Esophagus squamous epithelium (tissue), 5 donors: ENCODE measurements at places on chromosomes 2 and 18.

- no peak for DNase-seq
These were observed 117.7 kb upstream of the RAB6C start for GRCh38 chr2:129861666-129862288.

- DNase-seq = no peak
These were observed 35.7 kb downstream of the ACVR1C start for GRCh38 chr2:157592948-157593347.

DNA sequence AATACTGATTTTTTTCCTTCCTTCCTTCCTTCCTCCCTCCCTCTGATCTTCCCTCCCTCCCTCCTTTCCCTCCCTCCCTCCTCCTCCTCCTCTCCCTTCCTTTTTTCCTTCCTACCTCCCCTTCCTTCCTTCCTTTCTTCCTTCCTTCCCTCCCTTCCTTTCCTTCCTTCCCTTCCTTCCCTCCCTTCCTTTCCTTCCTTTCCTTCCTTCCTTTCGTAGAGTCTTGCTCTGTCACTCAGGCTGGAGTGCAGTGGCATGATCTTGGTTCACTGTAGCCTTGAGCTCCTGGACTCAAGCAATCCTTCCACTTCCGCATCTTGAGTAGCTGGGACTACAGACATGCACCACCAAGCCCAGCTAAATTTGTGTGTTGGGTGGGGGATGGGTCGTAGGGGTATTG lies 8.9 kb upstream of the TMEM131 start:
- DNase-seq = no peak

DNA sequence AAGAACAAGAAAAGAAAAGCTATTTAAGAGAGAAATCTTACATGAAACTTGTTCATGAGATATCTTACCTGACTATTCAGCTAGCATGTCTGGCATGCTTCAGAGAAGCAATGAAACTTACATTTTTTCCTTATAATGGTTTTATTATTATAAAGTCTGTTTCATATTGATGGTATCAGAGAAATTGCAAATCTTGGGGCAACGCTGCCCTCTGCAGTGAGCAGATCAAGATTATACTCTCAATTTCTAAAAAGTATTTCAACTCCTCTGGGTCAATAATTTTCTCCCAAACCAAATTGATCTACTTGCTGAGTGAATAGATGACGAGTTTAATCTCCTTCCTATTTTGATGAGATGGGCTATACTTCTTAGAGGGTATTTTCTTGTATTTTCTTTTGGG lies 235.6 kb downstream of the NUP35 start:
- no peak for DNase-seq

- DNase-seq = no peak
These were observed 64.3 kb upstream of the HPCAL1 start for GRCh38 chr2:10238396-10238795.

- DNase-seq = no peak
These were observed 76.1 kb upstream of the ETAA1 start for GRCh38 chr2:67320861-67321587.

- no peak for DNase-seq
These were observed 12.1 kb upstream of the ERCC3 start for GRCh38 chr2:127305990-127306585.

DNA sequence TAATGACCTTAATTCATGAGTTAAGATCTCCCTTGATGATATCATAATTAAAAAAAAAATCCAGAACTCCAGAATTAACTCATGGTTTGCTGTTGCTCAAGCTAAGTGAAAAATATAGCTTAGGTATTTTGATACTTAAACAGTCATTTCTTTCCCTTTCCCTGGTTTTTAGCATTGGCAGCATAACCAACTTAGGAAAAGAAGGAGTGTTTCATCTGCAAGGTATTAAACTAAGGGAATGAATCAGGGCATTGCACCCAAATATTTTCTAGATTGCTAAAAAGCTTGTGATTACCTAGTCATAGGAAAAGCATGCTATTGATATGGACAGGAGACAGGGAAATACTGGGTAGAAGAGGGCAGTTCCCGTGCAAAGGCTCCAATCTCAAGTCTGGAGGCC lies 207.2 kb downstream of the LRP1B start:
- no peak for DNase-seq

- no peak for DNase-seq
These were observed 1.1 kb upstream of the ONECUT2 start for GRCh38 chr18:57433934-57434535.

DNA sequence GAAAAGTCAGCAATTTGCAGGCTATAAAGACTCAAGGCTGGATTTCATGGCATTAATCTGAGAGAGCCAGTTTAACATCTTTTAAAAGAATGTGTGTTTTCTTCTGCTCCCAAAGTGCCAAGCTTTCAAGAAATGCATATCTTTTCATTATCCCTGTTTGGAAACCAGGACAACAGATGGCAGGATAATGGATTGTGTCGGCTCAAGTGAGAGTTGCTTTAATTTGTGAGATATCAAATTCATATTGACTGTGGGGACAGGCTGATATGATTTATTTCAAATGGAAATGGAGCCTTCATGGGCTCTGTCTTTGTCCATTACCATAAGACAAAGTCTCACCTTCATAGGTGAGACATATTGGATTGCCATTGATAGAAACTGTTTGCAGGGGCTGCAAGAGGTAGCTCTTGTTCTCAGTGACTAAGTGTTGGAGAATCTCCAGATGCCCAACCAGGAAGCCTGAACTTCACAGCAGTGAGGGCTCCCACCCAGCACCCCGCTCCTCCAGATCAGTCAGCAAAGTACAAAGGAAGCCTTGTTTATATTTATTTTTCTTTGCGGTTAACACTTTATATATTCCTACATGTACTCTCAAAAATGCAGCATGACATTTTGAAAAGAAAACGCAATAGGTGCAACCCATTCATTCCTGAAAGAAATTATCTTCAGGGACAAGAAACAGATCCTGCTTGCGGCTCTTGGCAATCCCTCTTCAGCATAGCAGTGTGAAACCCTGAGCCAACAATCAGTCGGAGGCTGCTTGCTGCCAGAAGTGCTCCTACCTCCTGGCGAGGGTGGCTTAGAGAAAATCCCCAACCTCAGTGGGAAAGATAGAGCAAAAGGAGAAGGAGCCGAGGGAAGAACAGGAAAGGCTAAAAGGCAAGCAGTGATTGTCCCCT lies 65.8 kb upstream of the ATL2 start:
- DNase-seq = no peak

- DNase-seq = no peak
These were observed 54.1 kb upstream of the CAB39 start for GRCh38 chr2:230658577-230658876.

- no peak for DNase-seq
These were observed 1255.2 kb downstream of the CNTNAP5 start for GRCh38 chr2:125280265-125280664.

- no peak for DNase-seq
These were observed 370.8 kb downstream of the NUP35 start for GRCh38 chr2:183495079-183495478.

- DNase-seq = no peak
These were observed 219.5 kb upstream of the SOX11 start for GRCh38 chr2:5472673-5473072.

- DNase-seq = no peak
These were observed 33.1 kb downstream of the PCARE start for GRCh38 chr2:29041161-29041660.

- DNase-seq = no peak
These were observed 14.0 kb upstream of the PDCL3 start for GRCh38 chr2:100548771-100549170.
